ENCODE measurements at places on chromosomes 7 and 10. TPM values are rescaled to one million over a fixed set of nuclear protein-coding genes. Genes with fewer than 3 reads are reported as not detected.

PRSS37 gene
- total RNA-seq: not detected

CHAT gene
- 0.26 TPM for total RNA-seq

AOAH gene
- 4.9 TPM for total RNA-seq

FAM107B gene
- total RNA-seq: 45.9 TPM

MALRD1 gene
- 0.26 TPM for total RNA-seq

GRCh38 chr7:74231232-74231590 lies 21.4 kb downstream of the LAT2 start:
- no peak for DNase-seq

GRCh38 chr7:141911391-141911790 lies 4.8 kb upstream of the OR9A4 start:
- no peak for DNase-seq

DNA sequence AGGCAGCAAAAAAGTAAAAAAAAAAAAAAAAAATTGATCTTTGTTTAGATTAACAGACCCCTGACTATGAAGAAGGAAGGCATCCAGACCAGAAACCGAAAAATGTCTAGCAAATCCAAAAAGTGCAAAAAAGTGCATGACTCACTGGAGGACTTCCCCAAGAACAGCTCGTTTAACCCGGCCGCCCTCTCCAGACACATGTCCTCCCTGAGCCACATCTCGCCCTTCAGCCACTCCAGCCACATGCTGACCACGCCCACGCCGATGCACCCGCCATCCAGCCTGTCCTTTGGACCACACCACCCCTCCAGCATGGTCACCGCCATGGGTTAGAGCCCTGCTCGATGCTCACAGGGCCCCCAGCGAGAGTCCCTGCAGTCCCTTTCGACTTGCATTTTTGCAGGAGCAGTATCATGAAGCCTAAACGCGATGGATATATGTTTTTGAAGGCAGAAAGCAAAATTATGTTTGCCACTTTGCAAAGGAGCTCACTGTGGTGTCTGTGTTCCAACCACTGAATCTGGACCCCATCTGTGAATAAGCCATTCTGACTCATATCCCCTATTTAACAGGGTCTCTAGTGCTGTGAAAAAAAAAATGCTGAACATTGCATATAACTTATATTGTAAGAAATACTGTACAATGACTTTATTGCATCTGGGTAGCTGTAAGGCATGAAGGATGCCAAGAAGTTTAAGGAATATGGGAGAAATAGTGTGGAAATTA lies 19.4 kb downstream of the GATA3 start:
- no peak for DNase-seq

DNA sequence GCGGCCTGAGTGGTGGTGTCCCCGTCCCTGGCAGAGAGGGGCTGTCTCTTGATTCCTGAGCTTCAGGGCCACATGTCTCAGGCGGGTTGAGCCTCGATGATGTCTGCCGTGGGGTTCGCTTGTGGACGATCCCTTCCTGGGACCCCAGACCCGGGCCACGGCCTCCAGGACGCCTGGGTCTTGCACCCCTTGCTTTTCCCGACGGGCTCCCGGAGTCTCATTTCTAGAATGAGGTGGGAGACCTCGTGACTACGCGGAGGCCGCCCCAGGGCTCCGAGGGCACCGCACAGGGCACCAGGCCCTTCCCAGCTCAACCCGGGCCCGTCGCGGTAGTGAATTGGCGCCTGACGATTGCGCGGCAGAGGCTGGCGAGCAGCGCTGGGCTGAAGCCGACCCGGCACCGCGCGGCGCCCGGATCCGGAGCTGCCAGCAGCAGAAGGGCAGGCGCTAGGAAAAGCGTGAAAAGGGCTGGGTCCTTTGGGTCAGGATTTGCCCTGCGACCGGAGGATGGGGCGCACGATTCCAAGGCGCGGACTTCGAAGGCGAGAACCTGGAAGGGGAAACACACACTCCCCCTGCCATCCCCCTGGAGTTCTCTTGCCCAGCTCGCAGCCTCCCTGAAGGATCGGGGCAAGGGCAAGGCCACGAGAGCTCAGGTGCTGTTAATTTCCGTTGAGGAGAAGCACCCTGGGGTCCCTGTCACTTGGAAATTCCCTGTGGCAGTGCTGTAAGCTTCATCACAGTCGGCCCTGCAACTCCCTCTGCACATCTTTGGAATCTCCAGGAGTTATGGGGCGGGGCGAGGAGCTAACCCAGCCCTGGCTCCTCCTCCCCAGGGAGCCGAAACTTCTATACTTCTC lies 15.5 kb downstream of the TLX1 start:
- no peak for DNase-seq

DNA sequence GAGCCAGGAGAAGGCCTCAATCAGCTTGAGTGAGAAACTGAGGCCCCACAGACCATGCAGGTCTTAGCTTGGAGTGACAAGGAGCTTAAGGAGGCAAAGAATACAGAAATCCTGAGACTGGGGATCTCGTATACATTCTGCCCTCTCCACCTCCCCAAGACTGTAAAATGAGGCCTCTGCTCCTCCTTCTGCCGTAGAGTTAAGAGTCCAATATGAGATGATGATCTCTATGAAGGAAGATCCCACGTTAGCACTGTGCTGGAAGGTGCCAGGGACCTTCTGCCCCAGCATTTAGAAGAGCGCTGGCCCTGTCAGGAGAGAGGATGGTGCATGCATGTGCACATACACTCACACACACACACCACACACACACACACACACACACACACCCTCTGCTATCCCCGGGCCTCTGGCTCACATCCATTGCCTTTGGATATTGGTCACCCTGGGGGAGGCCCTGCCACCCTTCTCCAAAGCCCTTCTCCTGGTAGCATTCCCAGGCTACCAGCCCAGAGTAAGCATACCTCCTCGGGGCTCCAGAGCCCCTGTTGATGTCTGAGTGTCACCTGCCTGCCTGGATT lies 15.0 kb downstream of the ZCCHC24 start:
- peak; percentile 9 for DNase-seq

GRCh38 chr10:14523286-14523685 lies 192.6 kb upstream of the FRMD4A start:
- no peak for DNase-seq

DNA sequence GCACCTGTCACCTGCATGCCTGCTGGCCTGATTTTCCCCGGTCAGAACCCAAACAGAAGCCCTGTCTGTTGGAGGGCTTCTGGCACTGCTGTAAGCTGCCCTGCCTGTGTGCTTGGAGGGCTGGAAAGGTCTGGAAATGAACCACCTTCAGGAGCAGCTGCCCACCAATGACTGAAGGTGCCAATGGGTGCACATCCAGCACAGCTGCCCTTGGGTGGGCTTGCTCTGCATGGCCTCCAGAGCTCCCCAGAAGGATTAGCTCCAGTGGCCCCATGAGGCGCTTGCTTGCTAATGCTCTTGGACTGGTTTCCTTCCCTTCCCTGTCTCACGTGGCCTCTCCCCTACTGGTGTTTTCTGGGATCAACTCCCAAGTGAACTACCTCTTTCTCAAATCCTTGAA lies 43.2 kb downstream of the WDFY4 start:
- no peak for DNase-seq

DNA sequence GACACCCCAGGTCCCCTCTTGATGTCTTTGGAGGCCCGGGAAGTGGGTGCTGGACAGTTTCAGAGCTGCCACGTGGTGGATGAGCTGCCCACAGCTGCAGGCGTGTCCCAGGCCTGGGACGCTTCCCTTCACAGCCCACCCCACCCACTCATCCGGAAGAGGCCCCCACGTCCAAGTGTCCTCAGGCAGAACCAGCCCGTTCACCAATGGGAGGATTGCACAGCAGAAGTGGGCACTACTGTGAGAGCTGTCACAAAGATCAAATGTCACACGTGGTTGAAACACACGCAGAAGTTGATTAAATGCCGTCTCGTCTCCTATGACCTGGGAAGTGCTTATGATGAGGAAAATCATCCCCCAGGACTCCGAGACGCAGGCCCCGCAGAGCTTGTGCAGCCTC lies 52.9 kb downstream of the STK32C start:
- DNase-seq: no peak

DNA sequence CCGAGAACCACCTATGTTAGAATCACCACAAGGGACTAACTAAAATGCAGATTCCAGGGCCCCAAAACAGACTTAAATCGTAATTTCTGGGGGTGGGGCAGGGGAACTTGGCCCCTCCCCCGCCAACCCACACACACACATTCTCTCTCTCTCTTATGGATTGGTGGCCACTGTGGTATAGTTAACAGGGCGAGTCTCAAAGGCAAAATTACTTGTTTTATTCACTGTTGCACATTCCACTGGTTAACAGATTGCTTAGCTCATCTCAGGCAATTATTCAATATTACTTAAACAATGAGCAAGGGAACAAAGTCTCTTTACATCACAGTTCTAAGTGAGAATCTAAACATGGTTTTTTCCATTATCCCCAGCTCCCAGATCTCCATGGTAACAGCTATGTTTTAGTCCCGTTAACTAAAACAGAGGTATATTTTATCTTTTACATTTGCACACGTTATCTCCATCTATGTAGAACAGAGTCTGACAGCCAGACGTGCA lies 38.5 kb downstream of the IGF2BP3 start:
- no peak for DNase-seq

DNA sequence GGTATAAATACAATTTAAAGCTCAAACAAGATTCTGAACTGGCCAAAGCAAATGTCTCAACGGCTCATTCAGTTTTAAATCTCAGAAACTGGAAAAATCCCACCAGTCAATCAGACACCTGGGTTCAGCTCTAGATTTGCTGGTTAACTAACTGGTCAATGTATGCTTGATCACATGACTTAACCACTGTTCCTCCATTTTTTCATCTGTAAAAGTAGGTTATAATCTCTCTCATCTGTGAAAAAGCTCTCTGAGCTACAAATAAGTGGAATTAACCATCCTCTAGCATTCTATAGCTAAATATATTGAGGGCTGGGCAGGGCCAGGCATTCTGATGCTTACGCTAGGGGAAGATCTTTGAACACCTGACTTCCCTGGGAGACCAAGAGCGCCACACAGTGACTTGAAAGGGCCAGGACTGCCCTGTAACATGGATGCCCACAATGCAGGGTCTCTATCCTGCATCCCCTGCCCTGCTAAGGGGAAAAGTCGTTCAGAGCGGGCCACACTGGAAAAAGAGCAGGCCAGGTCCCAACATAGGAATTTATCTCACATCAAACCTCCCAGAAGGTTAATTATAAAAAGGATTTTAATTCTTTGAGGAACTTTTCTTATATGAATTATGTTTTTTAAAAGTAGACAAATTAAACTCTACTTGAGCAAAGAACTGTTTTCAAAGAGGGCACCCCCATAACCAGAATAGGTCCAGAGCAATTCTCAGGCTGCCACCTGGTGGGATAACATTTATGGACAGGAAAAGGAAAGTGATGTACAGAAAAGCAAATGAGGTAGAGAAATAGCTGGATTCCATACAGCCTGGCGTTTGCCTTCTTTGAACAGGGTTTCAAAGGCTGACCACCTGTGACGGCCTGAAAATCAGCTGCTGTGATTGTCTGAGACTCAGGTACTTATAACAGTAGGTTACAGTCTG lies 1.8 kb downstream of the RP9 start:
- peak; percentile 34 for DNase-seq

Measured in body of pancreas (tissue), 4 donors.